ENCODE measurements at places on chromosomes 3 and 15.

DNA sequence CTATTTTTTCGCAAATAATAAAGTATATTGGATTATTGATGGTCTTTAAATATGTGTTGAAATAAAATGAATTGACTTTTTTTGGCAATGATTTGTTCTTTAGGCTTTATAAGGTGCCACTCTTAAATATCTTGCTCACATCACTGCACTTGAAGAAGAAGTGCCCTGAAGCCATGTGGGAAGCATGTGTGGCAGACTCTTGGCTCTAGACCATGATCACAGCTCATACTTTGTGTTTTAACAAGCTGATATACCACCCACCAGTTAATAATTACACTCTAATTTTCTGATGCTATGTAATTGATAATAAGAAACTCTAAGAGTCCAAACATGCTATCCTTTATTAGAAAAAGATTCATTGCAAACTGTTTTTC, 52.1 kb upstream of the TGFBR2 start:
- DNase-seq, result no peak

DNA sequence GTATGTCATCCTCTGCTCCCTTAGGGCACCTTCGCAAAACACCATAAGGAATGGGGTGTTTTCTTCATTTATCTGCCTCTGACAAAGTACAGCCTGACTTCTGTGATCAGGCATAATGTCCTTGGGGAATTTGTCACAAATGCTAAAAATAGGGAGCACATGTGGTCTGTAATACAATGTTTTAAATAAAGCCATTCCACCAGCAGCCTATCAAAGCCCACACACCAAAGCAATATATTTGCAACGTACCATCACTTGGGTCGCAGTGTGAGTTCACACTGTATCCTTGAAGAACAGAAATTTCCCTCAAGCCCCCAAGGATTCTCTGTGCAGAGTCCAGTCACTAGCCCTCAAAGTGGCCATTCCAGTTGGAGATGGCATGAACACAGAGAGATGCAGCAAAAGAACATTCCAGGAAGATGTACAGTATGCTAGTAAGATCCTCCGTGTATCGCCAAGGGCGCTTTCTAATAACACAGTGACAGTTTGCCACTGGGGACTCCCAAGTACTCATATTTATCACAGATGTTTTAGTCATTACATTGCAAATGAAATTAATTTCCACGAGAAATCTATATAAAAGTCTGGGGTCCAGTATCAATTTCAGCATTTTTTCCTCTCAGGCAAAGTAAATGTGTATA, 246.7 kb downstream of the MCTP2 start:
- no peak for DNase-seq

DNA sequence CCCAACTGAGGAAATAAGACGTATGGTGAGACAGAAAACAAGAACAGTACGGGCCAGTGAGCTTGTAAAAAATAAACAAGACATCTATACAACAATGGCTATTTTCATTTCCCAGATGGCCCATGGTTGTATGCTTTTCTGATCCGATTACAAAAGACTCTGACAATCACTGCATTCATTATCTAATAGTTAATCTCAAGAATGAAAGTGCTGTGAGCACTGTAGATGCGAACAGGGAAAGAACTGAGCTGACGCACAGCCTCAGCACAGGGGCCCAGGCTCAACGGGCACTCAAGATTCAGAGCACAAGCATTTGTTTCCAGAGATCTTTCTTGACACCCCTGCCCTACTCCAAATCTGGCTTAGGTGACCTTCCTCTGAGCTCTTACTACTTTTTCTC, 6.9 kb downstream of the MTMR10 start:
- DNase-seq, result no peak

DNA sequence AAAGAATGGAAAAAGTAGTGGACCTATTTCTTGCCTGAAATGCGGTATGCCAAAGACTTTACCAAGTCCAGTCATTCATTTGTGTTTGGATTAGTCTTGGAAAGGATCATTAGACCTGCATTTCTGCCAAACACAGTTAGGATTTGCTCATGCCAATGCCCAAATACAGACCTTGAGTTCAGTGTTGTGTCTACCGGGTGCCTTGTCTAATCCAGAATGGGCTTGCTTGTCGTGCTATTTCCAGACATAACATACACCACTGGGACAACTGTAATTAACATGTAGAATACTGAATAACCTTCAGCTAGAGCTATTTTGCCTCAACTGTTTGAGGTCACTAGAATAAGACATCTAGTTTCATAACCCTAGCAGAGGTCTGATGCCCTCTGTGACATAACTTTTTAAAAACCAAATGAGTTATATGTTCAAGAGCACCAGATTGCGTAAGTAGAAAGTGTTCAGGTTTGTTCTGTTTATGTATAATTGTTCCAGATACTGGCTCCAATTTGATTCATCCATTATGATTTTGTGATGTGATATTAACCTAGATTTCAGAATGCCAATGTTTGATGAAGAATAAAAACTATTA, 145.3 kb upstream of the DPH6 start:
- no peak for DNase-seq

- no peak for DNase-seq
Measured at GRCh38 chr15:89085289-89085926, 2.8 kb upstream of the ABHD2 start.

DNA sequence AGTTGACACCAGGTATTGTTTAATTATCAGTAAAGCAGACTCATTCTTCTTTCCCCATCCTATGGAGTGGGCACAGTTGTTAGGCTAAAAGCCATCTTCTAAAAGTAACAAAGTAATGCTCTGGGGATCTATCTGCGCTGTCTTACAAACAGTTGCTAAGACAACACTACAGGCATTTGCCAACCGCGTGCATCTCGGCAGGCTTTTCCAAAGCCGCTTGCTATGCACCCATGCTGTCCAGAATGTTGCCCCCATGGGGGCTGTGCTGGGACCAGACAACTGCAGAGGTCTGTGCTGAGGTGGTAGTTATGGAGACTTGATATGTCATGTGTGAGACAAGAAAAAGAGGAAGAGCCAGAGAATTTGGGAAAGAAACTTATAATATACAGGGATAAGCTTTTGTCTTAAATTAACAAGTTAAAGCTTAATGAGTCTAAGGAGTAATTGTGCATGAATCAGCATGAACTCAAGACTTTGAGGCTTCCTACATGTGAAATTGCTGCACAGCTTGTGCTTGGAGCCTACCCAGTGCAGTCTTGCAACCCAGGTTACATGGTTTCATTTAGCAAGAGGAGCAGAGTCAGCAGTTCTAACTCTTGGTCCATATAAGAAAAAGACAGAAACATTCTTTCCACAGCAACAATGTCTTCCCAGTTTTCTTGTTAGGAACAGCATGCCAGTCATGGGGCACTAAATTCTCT, 38.9 kb upstream of the DCLK3 start:
- DNase-seq, result no peak

GRCh38 chr15:60779718-60780503, 301.0 kb upstream of the ICE2 start:
- DNase-seq, result no peak

GRCh38 chr15:82597815-82598214, 49.3 kb downstream of the CPEB1 start:
- DNase-seq, result no peak

DNA sequence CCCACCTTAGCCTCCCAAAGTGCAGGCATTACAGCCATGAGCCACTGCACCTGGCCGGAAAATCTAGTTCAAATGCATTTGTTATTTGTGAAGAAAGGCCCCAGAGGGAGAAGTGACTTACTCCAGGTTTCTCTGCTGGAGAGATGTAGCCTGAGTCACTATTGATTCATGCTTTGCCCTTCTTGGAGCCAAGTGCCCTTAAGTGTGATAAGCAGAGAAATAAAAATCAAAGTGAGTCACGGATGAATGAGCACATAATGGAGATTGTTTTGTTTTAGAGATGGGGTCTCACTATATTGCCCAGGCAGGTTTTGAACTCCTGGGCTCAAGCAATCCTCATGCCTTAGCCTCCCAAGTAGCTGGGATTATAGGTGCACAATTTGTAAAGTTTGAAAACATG, 33.1 kb downstream of the CDC25A start:
- DNase-seq, result peak; percentile 47

Data from non-pigmented ciliary epithelial cell (primary cell).